Hypothalamus (tissue), 51 donors: ENCODE measurements at places on chromosomes 12 and 14.

- no peak for DNase-seq
Observed at GRCh38 chr12:73769337-73769736, 768.3 kb upstream of the ATXN7L3B start.

GRCh38 chr12:122352394-122352793, 70.1 kb downstream of the CLIP1 start:
- no peak for DNase-seq

DNA sequence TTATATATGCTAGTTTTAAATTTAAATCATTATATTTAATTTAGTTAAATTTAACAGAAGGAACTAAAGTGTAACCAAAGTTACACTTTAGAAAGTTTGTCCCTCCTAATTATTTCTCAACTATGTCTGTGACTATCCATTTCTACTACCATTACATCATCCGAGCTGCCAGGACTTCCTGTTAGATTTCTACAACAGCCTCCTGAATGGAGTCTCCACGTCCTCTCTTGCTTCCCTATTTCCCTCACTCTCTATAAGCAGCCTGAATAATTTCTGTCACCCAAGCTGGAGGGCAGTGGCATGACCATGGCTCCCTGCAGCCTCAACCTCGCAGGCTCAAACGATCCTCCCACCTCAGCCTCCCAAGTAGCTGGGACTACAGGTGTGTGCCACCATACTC, 84.1 kb downstream of the TTC7B start:
- no peak for DNase-seq

DNA sequence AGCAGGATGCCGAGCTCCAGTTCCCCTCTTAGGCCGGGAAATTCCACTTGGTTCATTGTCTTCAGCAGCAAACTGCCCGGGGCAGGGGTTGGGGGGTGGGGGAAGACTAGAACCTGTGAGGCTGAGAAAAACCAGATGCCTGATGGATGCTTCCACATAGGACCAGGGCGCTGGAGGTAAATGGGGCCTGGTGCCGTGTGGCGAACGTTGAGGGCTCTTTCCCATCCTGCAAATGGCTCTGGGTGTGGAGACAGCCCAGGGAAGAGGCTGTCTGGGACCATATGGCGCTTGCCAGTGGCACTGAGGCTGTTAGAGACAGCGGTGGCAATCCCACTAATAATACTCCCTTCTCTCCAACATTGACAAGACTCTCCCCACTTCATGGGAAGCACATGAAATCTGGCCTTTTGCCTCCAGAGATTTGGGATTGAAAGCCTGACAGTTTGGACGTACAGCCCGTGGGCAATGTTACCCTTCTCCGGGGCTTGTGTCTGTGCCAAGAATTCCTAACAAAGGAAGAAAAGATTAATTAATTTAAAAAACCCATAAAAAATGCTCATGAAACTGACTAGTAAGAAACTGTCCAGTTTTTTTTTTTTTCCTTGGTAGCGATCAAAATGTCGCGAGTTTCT, 44.5 kb downstream of the MAP1LC3B2 start:
- DNase-seq = no peak

DNA sequence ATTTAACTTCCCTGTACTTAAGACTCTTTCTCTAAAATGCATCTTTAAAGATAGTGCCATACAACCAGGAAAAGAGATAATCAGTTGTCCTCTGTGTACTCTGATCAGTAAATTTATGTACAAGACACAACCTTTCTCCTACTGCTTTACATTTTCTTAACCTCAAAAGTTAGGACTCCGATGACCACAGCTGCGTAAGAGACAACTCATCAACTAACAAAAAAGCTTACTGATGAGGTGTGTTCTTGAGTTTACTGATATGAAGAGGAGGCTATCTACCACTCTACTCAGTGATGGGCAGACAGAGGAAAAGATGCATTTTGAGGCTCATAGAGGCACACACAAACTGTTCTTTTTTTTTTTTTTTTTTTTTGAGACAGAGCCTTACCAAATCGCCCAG, 71.4 kb upstream of the HIF1A start:
- no peak for DNase-seq

GRCh38 chr12:40152783-40153383, 47.0 kb upstream of the SLC2A13 start:
- DNase-seq = no peak

DNA sequence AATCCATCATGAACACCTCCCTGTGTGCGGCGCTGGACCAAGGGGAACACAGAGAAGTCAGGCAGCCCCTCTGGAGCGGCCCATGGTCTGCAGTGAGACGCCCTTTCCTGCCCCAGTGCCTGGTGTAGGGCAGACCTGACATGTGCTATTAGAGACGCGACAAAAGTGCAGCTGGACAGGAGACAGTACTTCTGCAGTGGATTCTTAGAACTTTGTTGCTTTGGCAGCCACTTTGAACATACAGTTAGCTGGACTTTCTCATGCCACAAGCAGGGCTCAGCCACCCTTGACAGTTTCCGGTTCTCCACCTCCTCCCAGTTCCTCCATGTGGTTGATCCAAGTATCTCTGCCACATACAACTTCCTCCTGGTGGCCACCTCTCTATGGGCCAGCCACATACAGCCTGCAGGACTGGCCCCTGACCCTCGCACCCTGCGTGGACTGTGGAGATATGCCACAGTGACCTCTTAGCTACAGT, 45.9 kb downstream of the LGMN start:
- DNase-seq = no peak

DNA sequence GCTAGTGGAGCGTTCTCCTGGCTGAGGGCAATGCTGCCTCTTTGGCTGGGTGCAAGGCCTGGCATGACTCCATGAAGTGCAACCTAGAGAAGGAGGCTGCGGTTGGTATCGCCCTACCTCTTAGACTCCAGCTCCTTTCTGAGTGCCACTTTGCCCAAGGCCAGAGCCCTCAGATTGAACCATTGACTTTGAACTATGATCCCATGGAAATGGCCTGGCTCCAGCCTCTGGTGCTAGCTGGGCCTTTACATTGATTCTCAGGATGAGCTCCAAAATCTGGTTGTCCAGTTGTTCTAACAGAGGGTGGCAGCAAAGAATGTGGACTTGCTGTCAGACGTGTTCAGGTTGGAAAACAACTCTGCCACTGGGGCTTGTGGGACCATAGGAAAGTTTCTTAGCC, 16.1 kb upstream of the SMOC1 start:
- no peak for DNase-seq

- DNase-seq = no peak
Observed at GRCh38 chr12:106580671-106581508, 1.9 kb upstream of the RFX4 start.

- peak; percentile 1 for DNase-seq
Observed at GRCh38 chr14:49461529-49462401, 124.4 kb downstream of the RPS29 start.

DNA sequence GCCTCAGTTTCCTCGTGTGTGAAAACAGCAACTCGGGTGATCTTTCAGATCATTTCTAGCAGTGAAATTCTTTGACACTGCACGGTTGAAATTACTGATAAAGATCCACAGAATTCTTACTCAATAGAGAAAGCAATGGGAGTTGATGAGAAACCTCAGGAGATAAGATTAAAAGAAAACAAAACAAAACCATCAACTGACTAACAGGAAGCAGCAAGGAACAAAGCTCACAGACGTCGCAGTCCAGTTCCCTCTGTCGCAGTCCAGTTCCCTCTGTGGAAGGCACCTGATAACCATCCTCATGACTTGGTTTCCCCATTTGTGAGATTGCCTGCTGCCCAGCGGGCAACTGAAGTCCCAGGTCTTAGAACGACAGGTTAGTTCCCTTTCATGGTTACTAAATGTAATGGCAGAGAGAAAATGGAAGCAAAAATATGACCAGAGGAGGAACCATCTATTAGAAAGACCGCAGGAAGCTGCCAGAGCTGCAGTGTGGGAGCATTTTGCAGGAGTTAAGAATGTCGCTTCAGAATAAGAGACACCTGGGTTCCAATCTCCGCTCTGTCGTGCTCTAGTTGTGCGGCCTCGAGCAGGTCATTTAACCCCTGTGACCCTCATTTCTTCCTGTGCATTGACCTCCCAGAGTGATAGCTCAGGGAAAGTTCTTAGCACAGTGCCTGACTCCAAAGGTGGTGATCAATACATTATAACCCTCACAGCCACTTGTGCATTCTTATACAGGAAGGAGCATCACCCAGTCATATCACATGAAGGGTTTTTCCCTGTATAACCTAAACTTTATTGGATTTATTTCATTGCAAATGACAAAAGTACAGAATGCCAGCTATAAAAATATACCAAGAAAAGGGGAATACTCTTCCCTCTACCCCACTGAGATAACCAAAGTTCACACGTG, 5.1 kb upstream of the MED13L start:
- no peak for DNase-seq

DNA sequence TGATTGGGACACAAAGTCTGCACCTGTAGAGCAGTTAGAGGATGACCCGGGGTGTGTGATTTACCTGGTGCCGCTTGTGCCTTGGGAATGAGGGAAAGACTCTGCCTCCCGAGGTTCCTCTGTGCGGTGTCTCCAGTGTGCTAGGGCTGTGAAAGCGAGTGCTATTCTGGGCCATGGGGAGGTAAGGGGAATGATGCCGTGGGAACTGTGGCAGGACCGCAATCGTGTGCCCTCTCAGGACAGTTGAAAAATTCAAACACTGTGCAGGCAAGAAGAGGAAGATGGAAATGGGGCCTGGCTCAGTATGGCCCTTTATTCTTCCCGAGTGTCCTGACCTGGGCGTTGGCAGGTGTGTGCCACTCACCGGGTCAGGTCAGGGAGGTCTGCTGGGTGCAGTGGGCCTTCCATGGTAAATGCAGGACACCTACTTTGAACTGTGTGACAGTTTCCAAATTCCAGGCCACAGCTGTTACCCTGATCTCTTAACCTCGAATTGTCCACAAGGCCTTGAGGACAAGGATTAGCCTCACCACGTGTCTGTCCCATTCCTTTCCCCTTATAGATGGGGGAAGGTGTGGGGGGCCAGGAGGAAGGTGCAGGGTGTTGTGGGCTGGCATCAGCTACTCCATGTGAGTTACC, 1.4 kb downstream of the SIVA1 start:
- DNase-seq = no peak

- DNase-seq = no peak
Observed at GRCh38 chr12:132488127-132489077, 1.5 kb upstream of the FBRSL1 start.

- no peak for DNase-seq
Observed at GRCh38 chr14:98325761-98326160, 946.2 kb downstream of the BCL11B start.

DNA sequence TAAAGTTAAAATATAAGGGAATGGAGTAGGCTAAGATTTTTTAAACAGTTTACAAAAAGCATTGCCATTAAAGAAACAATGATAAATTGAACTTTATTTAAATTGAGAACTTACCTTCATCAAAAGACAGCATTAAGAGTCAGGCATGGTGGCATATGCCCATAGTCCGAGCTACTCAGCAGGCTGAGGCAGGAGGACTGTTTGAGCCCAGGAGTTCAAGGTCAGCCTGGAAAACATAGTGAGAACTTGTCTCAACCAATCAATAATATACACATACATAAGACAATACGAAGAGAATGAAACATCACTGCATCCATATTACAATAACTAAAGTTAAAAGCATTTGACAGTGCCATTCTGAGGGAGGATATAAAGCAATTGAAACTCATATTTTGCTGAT, 97.6 kb downstream of the FOXA1 start:
- DNase-seq = no peak

- DNase-seq = no peak
Observed at GRCh38 chr12:27324530-27324929, 8.1 kb upstream of the BMAL2 start.

- DNase-seq = no peak
Observed at GRCh38 chr12:11855983-11856374, 206.5 kb downstream of the ETV6 start.

- DNase-seq = no peak
Observed at GRCh38 chr12:52385226-52385702, at the start of gene KRT84. Gene KRT84 (minus strand): TSS chr12:52385652. CDS start chr12:52385585, 67 bp downstream.

DNA sequence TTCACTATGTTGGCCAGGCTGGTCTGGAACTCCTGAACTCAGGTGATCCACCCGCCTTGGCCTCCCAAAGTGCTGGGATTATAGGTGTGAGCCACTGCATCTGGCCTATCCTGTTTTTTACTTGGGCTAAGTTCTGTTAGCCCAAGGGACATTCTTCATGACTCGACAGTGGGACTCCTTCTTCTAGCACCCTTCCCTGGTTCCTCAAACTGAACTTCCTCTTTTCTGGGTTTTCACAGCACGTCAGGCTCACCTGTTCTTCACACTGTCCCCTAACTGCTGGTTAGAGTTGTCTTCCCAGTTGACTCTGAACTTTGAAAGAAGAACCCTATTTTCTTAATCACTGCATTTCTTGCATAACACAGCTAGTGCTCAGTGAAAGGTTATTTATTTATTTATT, 22.5 kb downstream of the CABP1 start:
- DNase-seq = no peak

- DNase-seq = no peak
Observed at GRCh38 chr14:105690671-105691070, 164.3 kb downstream of the TMEM121 start.

DNA sequence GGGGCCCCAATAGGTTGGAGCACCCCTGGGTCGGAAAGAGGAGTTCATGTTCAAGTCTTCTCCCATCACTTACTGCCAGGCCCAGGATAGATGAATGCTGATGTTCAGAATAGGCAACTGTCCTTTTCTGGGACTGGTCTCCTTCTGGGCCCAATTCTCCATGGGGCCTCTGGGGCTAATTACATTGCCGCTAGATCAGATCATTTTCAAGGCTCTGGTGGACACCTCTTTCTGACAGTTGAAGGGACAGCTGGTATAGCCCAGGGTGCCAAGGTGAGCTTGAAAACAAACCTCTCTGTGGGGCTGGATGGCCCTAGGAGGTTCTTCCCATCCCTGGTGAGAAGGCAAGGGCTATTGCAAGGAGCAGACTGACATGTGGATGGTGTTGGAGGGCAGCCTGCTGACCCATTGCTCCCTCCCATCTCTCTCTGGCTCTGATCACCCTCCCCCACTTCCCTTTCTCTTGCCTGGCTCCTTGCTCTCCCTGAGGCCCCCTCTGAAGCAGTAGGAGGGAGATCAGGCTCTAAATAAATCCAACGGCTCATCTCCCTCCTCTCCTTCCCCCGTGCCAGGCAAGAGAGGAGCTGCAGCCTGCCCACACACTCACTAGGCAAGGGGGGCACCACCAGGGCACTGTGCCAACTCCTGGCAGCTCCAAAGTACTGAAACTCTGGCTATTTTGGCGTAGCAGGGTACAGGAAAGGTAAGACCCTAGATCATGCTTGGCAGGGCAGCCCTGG, 1.9 kb downstream of the CACNB3 start:
- no peak for DNase-seq

- no peak for DNase-seq
Observed at GRCh38 chr12:94172031-94172430, 23.7 kb downstream of the PLXNC1 start.

GRCh38 chr14:69859591-69859990, 19.6 kb upstream of the SMOC1 start:
- no peak for DNase-seq

DNA sequence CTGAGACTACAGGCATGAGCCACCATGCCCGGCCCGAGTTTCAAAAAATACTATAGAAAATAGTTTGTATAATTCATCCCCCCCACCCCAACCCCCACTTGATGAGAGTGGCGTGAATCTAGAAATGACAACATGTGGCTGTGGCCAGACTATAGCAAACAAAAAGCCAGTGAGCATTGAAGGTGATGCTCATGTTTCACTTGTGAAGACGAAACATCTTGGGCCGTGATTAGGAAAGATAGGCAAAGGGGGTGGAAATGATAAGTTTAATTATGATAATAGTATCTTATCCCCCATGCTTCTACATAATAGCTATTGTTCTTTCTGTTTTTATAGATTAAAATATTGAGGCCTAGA, 8.5 kb downstream of the BORCS5 start:
- no peak for DNase-seq
